ENCODE measurements at places on chromosomes 7 and 10.

DNA sequence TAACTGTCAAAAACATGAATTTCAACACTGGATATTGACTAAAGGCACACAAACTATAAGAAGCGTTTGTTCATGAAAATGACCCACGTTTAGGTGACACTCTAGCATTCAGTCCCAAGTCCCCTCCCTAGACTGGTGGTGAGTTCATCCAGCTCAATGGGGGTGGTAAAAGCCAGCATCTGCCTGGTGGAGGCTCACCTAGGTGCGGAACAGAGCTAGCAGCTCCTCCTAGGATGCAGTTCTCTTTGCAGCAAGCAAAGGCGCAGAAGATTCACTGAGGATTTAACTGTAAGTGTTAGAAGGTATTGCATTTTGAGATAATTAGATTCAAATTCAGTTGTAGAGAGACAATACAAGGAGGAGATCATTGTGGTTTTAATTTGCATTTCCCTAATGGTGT is 87.6 kb downstream of the VSTM2A start:
- DNase-seq, result no peak

GRCh38 chr7:155744971-155745683 is 67.1 kb downstream of the SHH start:
- no peak for DNase-seq

GRCh38 chr10:14770927-14771326 is 3.8 kb downstream of the FAM107B start:
- DNase-seq, result no peak

- no peak for DNase-seq
Measured at GRCh38 chr10:77071001-77071511, 566.6 kb downstream of the KCNMA1 start.

GRCh38 chr7:101410743-101411507 is 48.2 kb downstream of the COL26A1 start:
- no peak for DNase-seq

DNA sequence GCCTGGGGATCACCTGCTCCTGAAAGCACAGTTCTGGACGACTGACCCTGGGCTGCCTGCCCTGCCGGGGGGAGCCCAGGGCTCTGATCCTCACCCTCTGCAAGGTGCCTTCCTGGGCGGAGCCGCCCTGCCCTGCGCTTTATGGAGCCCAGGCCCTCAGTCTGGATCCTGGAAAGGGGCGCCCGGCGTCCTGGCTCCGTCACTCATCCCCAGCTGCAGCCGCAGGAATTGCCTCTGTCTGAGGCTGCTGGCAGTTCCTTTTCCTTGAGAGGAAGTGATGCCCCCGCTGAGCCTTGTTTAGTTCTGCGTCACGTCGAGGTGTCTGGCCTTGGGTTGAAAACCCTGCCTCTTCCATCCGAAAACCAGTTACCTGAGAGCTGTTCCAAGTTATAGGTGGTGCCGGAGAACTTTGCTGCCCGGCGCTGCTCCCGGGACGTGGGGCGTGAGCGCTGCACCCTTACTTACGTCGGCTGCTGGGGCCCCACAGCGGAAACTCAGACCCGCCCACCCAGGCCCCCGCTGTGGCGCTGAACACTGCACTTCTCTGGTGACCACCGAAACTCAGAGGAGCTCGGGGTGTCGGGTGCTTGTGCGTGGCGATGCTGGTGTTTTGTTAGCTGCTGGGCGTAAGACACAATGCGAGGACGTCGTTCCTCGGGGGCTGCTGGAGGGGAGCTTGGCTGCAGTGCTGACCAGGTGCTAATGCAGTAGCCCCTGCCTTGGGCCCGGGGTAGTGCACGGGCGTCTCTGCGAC is 5.4 kb downstream of the MAFK start:
- no peak for DNase-seq

- no peak for DNase-seq
Measured at GRCh38 chr7:111990643-111991042, 215.6 kb downstream of the DOCK4 start.

DNA sequence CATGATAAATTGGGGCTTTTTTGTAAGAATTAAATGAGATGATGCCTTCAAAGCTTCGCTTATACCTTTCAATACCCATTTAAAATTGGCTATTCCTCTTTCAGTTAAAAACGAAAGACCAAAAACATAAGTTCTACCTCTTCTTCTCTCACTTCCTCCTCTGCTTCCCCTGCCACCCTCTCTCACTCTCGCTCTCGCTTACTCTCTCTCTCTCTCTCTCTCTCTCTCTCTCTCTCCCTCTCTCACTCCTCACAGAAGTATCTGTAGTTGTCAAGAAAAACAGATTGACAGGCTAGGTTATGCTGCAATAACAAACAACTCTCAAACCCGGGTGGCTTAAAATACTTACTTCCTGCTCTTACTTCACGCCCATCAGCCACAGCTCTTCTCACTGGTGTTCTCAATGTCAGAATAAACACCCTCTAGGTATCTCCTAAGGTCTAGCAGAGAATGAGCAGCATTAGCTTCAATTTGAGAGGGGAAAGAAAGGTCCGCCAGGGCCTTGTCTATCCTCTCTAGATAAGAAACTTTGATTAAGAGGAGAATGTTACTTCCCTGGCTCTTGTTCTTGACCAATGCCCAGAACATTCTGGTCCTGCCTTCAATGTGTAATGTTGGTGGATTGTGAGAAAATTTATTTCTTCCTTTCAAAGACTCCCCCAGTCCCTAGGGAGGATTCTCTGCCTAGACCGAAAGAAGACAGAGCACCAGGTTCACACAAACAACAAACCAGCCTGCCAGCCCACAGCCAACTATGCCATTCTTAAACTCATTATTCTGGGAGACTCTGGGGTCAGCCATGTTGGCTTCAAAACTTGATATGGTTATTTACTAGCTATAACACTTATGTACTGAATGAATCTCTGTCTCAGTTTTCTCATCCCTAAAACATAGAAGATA is 1028.7 kb downstream of the XPNPEP1 start:
- DNase-seq, result no peak

GRCh38 chr7:45217358-45217757 is 59.8 kb downstream of the RAMP3 start:
- DNase-seq, result no peak

DNA sequence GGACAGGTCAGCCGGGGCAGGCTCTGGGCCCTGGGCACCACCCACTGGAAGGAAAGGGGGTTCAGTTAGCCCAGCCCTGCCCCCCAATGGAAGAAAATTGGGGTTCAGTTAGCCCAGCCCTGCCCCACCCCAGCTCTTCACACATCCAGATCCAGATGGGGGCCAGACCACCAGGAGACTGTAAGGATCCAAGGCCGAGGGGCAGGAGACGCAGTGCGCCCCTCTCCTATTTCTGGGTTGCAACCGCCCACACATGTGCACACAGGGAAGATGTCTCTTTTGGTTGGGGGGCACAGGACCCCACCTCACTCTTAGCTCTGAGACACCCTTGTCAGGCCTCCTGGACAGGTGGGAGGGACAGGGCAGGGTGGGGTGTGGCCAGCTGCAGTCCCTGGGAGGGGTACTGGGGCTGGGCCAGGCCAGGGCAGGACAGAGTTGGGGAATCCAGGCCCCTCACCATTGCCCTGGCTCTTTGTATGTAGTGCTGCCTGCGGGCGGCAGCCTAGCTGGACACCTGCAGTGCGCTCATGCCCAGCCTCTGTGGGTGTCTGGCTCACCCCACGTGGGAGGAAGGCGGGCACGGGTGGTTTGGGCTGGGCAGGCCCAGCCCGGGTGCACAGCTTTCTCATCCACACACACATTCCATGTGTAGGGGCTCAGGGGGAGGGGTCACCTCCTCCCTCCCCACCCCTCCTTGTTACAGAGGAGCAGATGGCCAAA is 141.2 kb downstream of the LHPP start:
- no peak for DNase-seq

GRCh38 chr10:71455035-71455434 is 58.3 kb downstream of the CDH23 start:
- DNase-seq, result no peak

DNA sequence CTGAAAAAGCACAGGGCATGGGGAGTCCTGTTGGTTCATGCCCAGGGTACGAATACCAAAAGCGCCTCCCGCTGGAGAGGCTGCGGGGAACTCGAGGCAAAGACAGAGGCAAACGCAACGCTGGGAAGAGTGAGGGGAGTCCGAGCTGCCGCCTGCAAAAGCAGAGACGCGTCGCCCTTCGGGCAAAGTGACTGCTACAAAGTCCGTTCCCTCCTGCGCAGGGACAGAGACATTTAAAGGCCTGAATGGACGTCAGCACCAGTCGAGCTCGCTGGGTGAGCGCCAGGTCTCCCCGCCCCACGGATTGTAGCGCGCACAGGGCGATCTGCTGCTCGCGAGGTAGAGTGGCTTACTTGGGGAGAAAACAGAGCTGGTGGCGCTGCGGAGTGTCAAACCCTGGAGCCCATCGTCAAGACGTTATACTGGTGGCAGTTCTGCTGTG is 732.8 kb downstream of the ZWINT start:
- DNase-seq, result no peak

DNA sequence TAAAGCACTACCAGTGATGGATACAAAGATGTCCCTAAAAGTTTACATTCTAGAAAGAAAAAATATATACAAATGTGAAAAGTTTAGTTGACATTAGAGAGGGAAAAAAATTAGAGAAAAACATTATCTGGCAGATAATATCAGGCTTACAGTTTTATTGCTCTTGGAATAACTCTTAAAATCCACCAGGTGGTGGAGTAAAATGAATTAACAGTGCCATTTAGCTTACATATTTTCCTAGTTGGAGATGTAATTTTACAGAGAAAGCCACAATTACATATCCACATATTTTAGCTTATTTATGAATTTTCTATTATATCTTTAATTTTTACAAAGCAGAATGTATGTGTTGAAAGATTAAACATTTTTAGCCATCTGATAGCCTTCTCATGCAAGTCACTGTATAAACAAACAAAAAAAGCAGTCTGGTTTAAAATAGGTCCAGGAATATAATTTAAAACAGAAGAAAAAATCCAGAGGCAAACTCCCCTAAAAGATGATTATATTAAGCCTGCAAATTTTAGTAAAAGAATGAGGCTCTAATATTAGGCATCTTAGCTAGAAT is 6.5 kb downstream of the CABCOCO1 start:
- DNase-seq, result no peak

DNA sequence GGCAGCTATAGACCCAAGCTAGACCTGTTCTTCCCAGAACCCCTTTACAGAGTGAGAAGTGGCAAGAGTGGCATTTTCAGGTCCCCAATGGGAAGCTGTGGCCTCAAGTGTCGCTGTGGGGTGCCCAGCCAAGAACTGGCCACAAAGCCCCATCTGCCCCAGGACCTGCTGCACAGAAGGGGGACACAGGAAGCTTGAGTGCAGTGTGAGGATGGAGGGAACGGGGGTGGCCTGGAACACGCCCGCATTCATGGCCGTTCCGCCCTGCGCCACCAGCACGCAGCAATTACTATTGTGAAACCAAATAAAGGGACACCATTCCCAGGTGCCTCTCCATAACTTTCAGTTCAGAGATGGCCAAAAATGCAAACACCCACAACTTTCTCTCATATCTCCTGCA is 237.6 kb upstream of the TCERG1L start:
- DNase-seq, result no peak

DNA sequence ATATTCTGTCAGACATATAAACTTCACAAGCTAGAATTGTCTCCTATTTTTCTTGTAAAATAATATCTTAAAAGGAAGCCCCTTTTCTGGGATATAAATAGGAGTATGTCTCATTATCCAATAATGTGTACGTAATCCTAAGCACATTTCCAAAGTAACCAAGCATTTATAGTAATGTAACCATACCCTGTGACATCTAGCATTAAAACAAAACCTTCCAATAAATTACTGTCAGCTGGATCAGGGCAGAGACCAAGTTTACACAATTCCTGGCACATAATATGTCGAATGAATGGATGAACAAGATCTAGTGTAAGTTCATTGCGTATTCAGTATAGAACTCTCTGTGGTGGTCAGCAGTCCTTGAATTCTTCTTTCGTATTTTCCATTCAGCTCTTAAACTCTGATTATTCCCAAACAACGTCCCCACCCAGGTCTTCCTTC is 14.3 kb downstream of the CPED1 start:
- DNase-seq, result no peak

GRCh38 chr10:75099952-75100763 is 11.3 kb upstream of the SAMD8 start:
- peak; percentile 65 for DNase-seq

DNA sequence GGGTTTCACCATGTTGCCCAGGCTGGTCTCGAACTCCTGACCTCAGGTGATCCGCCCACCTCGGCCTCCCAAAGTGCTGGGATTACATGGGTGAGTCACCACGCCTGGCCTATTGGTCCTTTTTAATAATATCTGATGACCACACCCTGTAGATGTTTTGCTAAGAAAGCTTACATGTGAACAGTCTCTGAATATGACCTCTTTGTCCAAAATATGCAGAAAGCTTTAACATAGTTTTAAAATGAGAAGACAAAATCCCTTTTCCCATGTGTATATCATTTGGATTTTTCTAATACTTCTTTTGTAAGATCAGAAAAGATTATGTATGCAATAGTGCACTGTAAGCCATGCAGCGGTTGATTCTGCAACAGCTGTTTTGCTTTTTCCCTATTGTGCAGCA is 38.5 kb downstream of the MCU start:
- no peak for DNase-seq
